Stimulated activated CD4-positive, alpha-beta T cell treated with anti-CD3 and anti-CD28 coated beads, Interleukin-2, amount 100 ng/mL, for 24 hours (primary cell): ENCODE measurements at places on chromosomes 2 and 18.

DNA sequence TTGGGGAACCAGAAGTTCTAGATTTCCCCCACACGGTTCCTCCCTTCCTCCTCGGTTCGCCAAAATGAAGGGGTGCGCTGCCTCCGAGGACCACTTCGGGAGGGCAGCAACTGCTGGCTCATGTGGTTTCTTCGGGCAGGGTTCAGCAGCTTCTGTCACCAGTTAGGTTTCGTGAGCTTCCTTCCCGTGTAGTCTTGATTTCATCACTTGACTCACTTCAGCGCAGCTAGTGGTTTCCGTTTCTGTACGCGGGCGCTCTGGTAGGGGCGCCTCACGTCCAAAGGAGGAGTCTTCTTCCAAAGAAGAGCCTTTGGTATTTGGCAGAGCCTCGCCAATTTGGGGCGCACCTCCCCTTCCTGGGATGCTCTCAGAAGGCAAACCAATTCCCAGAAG, 485 bp upstream of the GALNT3 start:
- peak; percentile 59 for DNase-seq

- DNase-seq, result peak; percentile 15
Measured at GRCh38 chr2:128315122-128315828, 3.4 kb downstream of the HS6ST1 start.

DNA sequence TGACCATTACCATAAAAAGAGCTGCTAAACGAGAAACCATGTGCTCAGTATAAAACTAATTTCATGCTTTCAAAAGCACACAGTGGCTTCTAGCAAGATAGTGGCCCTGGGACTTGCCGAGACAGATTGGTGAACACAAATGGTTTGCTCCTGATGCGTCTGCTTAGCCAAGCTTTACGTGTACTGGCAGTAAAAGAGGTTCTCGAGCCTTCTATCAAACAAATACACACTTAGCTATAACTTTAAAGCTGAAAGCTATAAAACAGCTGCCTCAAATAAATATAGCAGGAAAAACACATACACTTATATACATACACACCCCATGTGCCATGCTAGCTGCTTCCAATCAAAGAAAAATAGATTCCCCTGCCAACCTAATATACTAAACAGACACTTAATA, 117.0 kb downstream of the ZNF385B start:
- DNase-seq, result no peak

GRCh38 chr18:1564793-1565192, 660.1 kb downstream of the ADCYAP1 start:
- no peak for DNase-seq

DNA sequence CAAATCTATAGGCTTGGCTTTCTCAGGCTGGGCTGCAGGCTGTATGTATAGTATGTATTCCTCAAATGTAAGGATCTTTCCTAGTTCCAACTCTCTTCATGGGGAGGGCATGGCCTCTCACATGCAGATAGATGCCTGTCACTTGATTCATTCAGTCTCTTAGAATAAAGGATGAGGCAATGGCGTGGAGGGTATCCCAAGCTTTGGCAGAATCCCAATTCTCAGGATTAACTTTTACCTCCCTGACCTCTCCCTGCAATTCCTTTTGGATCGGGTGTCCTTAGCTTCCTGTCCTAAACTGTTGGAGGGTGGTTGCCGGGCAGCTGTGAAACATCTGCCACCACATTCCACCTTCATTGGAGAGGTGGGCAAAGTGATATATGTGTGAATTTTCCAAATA, 80.3 kb downstream of the INSIG2 start:
- DNase-seq, result no peak

- DNase-seq, result no peak
Measured at GRCh38 chr2:159186462-159186861, 100.0 kb downstream of the WDSUB1 start.

DNA sequence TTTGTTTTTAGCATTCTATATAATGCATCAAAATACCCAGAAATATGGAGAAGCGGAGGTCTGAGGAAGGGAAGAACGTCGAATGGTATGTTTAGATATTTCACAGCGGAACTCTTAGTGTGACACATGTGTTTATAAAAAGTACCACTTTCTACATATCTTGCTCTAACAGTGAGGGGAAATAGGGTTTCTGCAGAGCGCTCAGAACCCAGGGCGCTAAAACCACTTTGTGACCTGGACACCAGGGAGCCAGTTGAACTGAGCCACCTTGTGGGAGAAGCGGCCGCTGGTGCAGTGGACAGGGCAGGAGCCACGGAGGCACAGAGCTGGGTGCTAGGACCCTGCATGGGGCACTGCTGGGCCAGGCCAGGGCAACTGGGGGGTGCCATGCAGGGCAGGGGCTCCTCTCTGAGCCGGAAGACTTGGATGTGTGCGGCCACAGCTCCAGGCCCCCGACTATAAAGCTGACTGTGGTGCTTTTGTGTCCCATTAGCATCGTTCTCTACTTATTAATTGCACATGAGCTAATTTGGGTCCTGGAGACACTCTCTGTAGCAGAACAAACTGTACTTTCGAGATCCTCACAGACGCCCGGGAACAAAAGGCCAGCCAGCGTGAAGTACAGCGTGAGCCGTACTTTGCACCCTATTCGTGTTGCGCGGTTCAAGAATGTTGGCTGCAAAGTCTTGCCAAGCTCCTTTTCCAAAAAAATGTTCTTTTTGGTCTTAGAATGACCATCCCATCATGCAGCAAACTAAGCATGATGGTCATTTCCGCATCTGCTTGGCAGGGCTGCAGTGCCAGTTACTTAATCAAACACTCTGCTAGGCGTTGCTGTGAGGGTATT, 151.9 kb upstream of the ALKAL2 start:
- DNase-seq, result no peak

DNA sequence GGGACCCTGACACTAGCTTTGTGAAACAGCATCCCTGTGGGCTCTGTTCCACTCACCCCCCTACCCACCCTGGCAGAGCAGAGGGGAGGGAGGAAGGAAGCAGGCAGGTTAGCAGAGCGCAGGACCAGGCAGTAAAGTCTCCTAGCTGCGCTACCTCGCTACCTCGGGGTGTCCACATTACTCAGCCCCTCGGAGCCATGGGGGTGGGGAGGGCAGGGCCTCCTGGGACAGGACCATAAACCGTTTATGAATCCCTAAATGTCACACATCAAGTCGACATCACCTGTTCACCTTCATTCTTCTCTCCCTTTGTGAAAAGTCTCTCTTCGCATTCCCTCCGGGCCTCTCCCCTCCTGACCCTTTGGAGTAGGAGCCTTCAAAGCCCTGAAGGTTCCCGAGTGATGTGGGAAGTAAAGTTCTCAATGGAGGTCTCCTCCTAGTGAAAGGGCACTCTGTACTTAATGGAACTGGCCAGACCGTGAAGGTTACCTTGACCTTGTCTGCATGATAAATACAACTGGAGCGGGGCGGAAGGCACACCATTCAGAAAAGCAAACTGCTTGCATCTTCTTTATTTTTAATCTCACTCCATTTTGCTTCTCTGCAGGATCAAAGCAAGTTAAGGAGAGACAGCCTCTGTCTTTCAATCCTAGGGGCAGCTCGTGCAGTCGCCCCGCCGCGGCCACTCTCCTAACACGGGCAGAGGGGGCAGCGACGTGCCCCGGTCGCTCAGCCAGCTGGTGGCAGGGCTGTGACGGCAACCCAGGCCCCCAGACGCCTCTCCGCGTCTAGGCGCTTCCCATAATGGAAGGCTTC, 23.7 kb upstream of the SMAD7 start:
- DNase-seq, result no peak

GRCh38 chr18:26262156-26262555, 35.9 kb downstream of the TAF4B start:
- DNase-seq, result no peak

GRCh38 chr2:144165599-144166250, 354.2 kb downstream of the ZEB2 start:
- DNase-seq, result no peak

GRCh38 chr2:147173798-147174197, 671.0 kb upstream of the ACVR2A start:
- DNase-seq, result no peak

DNA sequence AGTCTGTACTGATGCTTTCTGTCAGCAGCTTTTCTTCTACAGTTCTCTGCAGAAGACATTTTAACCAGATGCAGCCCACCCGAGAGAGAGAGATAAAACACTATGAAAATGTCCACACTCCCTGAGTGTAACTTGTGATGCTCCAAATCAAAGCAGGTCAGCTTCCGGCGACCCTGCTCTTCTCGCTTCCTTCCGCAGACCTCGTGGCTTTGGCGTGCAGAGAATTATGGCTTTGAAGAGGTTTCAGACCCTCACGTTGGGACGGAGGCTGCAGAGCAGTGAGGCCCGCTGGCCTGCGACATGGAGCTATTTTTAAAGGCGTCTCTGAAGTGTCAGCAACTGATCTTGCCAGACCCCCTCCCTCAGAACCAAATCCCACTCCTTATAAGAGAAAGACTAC, 41.8 kb downstream of the TMEM163 start:
- no peak for DNase-seq

DNA sequence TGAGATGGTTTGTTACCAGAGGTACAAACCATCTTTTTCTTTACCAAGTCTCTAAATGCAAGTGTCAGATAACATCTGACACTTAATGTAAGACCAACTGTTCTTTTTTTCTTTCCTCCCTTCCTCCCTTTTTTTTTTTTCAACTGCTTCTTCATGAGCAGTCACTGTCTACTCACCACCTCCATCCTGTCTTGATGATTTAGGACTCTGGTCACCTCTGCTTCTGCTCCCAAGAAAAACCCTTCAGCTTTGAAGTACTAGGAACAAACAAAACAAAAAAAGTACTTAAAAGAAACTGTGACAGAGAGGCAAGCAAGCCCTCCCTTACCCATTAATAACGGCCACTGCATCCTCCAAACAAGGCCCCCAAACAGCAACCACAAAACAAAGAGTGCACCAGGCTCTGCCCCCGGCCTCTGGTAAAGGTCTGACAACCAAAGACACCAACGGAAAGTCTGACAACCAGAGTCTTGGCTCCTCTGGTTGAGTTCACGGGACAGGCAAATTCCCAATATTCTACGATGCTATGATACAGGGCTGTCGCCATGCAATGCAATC, 141.0 kb downstream of the ARL4C start:
- DNase-seq, result no peak

DNA sequence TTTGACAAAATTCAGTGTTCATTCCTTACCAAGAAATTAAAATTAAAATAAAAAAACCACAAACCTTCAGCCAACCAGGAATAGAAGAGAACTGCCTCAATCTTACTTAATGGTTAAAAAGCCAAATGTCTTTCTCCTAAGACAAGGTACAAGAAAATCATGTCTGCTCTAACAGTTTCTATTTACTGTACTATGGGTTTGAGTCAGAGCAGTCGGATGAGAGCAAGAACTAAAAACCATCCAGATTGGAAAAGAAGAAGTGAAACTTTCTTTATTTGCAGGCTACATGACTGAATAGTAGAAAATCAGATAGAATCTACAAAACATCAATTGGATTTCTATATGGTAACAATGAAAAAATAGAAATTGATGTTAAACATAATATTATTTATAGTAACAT, 555.5 kb upstream of the TNP1 start:
- no peak for DNase-seq

DNA sequence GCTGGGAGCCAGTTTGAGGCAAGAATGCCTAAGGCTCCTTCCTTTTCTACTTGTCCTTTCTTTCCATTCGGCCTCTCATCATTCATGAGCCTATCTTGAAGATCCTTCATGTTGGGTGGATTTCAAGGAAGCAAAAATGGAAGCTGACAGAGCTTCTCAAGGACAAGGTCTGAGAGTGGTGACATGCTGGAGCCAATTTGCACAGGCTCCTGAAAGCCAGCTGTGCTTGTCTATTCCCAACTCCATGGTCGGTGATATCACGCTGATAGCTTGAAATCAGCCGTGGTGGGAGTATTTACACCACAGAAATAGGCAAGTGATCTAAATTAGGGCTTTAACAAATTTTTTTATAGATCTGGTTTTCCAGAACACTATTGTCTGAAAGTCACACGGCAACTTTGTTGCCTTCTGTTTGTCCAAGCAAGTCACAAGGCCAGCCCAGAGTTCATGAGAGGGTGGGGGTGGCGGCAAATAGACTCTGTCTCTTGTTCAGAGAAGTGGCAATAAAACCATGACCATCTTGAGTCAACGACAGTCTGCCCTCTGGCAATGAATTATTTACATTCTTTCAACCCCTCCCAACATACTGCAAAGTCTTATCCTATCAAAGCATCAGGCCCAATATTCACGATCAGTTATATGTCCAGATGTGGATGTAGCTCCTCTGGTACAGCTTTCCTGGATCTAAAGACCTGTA, 49.9 kb upstream of the SLC35F5 start:
- DNase-seq, result no peak

DNA sequence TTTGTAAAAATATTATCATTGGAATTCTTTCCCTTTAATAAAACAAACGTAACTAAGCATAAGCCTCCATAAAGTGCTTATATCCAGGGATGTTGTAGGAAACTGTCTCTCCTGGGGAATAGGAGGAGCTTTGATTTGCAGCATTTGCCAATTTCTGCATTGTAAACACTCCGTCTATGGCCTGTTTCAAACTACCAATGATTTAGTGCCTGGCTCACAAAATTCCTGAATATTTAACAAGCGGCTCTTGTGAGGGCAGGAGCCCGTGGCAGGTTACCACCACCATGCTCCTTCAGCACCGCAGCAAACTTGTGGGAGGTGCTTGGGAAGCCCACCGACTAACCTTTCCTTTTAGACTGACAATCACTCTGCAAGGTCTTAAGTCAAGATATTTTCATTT, 520.3 kb downstream of the SOX11 start:
- no peak for DNase-seq

GRCh38 chr18:77866351-77866750, 616.7 kb downstream of the GALR1 start:
- no peak for DNase-seq

- no peak for DNase-seq
Measured at GRCh38 chr2:182862091-182862490, 4.3 kb downstream of the FRZB start.

DNA sequence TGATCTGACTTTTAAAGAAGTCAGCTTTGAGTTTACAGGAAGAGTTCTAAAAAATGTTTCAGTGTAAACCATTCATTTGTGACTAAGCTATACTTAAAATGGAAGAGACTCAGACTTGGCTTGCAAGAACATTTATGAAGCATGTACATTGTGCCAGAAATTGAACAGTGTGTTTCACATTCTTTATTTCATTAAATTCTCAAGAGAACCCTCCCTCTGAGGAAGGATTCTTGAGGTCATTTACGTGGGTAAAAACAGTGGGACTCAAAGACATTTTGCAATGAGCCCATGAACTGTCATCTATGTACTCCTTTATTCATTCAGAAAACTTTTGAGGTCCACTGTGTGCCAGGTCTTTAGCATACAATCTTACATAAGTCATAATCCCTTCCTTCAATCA, 143.6 kb upstream of the ZNF521 start:
- DNase-seq, result no peak
